ENCODE measurements at places on chromosomes 7 and 10.

DNA sequence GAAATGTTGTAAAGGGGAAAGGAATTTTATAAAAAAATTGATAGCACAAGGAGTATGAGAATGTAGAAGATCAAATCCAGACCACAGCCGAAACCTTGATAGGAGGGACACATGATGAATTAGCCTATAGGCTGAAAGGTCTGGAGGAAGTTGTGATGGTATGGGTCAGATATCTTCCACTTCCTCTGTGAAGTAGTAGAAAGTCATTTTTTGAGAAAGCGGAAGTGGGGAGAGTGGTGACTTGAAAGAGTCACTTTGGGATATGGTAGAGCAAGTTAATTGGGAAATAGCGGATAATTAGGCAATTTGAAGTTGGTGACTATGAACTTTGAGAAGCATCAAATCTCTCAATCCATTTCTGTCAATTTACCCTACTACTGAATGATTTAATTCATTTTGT is 99.4 kb downstream of the GRM8 start:
- no peak for DNase-seq

- DNase-seq, result no peak
These were observed 220.2 kb downstream of the PHF14 start for GRCh38 chr7:11193888-11194287.

GRCh38 chr10:48711830-48712229 is 27.2 kb downstream of the WDFY4 start:
- no peak for DNase-seq

DNA sequence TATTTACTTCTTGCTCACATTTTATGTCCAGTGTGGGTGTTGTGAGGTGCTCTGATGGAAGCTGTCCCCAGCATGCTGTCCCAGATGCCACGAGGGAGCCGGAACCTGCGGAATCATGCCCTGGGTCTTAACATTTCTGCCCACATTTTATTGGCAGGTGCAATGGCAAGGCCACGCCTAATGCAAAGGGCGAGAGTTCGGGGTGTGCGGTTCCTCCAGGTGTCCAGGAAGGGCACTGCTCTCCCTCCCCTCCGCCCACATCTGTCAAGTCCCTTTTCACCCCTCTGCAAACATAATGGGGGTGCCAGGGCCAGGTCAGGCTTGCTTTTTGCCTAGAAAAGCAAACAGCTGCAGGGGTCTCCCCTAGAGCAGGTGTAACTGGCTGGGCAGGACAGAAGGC is 16.4 kb downstream of the PDAP1 start:
- no peak for DNase-seq

GRCh38 chr10:3409928-3410327 is 237.3 kb upstream of the PITRM1 start:
- DNase-seq, result no peak

DNA sequence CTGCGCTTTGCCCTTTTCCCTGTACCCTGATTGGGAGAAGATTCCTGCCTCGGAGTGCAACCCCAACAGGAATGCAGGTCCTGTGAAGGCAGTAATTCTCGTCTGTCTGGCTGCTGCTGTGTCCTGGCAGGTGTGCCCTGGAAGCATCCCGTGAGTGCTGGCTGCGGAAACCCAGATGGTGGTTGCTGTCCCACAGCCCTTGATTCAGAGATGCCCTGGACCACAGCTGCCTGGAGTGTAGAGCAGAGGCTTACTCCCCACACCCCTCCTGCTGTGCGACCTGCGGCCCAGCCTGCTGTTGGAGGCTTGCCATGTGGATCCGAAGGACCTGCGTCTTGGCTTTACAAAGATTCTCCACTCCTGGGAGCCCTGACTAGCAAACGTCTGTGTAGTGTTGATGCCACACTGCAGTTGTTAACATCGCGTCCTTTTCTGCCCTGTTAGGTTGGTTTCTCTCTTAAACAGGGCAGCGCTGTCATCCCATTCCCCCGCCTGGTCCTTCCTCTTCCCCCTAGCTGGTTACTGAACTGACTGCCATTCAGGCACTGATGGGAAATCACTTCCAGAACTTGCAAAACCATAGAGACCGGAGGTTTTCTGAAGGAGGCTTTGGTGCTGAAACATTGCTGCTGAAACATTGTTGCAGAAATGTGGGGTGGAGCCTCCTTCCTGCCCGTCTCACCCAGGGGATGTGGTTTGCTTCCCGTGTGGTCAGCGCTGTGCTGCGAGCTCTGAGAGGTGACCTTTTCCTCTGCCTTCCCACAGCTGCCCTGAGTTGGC is 53.3 kb downstream of the DNAJB6 start:
- no peak for DNase-seq

All from NCI-H345 (cell line).